GM04503 (cell line): ENCODE measurements at places on chromosomes 12 and 14.

DNA sequence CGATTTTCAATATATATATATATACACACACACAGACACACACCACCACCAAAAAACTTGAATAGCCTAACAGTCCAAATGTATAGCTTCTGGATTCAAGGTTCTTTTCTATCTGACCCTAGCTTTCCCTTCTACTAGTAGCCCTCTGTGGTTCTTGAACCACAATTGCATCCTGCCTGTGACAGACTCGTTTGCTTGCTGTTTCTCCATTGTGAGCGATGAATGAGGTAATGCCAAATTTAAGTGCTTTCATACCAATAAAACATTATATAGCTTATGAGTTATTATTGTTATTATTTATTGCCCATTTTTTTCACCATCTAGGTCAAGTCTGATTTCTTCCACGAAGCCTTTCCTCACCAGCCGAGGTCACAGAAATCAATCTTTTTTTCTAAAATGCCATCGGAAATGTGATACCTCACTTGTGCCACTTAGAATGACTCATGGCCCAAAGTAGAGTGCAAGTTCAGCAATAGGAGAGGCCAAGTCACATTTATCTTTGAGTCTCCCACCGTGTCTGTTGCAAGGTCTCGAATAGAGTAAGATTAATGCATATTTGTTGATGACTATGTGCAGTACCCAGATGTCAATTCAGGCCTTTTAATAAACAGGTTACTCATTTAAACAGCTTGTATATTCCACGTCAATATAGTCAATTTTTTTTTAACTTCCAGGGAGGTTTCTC lies 1015.8 kb upstream of the SEL1L start:
- no peak for DNase-seq

DNA sequence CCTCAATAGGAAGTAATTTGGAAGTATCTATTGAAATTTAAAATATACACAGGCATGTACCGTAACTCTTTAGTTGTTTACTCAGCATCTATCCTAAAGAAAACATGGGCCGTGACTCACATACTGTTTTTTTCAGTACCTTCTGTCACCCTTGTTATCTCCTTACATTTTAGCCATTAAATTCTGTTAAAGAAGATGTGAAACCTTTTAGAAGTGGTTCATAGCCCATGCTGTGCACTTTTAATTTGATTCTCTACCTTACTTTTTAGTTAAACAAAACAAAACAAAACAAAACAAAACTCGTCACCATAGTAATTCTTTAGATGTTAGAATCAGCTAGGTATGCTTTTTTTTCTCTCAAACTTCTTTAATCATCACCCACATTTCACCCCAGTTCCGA lies 494.4 kb upstream of the RGS6 start:
- DNase-seq, result no peak

- no peak for DNase-seq
Measured at GRCh38 chr12:26701604-26702215, 131.3 kb downstream of the ITPR2 start.

DNA sequence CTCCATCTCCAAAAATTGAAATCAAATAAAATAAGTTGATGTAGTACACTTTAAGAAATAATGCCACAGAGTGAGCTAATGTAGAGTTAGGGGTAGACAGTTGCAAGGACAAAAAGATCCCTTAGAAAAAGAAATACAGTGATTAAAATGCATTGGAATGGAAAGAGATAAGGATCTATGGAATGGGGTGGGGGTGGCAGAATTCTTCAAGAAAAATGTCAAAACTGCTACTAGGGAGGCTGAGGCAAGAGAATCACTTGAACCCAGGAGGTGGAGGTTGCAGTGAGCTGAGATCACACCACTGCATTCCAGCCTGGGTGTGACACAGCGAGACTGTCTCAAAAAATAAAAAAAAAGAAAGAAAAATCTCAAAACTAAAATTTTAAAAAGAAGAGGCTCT lies 6.5 kb downstream of the OLR1 start:
- DNase-seq, result no peak

DNA sequence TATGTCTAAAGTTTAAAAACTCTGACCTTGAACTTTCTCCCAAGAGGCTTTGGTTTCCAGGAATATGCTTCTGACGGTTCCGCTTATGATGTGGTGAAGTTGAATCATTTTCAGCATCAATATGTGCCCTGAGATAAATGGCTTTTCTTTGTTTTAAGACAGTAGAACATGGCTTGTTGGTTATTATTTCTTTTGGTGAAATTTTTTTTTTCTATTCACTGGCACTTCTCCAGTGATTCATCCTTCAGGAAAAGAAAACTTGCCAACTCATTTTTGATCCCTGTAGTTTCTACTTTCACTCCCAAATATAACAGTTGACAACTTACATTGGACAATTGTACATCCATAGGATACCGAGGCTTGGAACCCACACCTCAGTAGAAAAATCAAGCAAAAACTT lies 1301.2 kb upstream of the FLRT2 start:
- DNase-seq, result no peak

DNA sequence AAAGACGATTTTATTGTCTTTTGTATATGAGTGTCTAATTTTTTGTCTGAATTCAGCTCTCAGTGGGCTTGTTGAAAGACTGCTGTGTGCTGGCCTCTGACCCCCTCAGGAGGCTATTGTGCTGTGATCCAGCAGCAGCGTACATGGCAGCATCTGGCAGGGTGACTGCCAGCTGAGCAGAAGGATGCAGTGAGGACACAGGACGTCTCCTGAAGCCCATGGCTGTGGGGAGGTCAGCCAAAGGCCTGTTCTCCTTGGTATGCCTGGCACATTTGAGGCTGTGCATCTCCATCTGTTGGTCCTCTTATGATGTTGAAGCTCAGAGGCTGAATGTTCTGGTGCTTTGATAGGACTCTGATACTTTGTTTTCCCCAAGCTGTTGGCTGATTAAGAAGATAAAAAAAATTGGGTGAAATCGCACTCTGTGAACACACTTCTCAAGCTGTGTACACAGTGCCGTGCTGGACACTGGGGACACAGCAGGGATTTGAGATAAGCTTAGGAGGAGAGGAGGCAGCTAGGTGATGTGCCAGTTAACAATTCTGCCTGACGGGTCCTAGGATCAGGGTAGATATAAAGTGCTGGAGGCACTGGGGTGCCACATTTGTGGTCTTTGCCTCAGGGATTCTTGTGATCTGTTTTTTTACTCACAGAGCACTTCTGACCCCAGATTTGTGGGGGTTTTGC lies 37.5 kb downstream of the EID3 start:
- DNase-seq, result no peak

GRCh38 chr12:54160769-54161480 lies 27.9 kb downstream of the SMUG1 start:
- no peak for DNase-seq

DNA sequence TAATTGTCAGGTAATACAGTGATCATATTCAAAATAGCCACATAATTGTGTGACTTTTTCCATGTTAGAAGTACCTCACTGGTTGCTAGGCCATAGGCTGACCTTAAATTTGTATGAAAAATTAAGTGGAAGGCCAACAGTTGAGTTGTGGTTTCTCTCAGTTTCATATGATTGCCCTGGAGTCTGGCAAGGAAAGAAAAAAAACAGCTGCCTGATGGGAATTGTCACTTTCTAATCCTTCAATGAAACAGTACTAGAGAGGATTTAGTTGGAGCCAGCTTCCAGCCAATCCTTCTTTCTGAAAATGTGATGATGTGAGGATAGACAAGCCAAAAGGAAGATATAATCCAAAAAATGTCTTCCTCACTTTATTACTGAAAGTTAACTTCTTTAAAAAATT lies 113.6 kb downstream of the ALX1 start:
- DNase-seq, result no peak

- no peak for DNase-seq
Measured at GRCh38 chr14:72830786-72831594, 62.9 kb downstream of the DPF3 start.

DNA sequence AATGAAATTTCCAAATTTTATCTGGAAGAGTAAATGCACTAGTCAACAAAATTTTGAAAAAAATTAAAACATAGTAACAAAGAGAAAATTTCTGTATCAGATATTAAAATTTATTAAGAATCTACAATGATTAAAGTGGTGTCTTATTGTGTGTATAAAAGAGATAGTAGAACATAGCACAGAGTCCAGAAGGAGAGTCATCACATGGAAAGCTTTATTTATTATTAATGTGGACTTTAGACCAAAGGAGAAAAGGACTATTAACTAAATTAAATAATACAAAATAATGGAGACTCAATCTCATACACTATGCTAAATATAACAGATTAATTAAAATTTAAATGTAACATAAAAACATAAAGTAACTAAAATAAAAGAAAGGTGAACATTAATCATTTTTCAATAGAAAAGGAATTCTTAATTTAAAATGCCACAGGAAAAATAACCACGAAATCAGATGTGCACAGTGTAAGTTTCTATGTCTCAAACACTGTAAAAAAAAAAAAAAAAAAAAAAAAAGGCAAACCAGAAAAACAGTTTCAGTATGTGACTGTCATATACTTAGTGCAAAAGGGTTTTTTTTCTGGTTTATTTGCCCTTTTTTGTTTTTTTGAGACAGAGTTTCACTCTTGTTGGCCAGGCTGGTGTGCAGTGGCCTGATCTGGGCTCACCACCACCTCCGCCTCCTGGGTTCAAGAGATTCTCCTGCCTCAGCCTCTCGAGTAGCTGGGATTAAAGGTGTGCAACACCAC lies 95.4 kb downstream of the MYF5 start:
- no peak for DNase-seq

GRCh38 chr14:96805956-96806355 lies 8.8 kb downstream of the VRK1 start:
- DNase-seq, result no peak

DNA sequence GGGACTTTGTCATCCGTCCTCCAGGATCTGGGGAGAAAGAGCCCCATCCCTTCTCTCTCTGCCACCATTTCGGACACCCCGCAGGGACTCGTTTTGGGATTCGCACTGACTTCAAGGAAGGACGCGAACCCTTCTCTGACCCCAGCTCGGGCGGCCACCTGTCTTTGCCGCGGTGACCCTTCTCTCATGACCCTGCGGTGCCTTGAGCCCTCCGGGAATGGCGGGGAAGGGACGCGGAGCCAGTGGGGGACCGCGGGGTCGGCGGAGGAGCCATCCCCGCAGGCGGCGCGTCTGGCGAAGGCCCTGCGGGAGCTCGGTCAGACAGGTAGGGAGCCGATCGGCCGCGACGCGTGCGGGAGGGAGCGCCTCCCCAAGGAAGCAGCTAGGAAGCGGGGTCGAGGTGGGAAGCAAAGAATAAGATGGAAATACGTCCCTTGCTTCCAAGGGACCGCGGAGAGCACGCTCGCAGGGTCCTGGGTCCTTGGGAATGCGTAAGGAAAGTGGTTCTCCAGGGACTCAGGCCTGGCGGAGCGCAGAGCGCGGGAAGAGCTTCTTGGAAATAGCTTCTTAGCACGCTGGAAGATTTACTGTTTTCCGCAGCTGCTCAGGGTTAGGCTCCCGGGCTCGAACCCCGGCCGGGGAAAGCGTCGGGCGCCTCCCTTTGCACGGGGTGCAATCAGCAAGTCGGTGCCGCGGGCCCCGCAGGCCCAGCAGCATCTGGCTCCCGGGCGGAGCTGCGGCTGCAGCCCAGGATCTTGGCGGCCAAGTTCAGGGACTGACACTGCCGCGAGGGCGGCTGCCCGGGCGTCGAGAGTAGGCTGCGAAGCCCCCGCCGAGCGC lies 457 bp downstream of the SOCS2 start:
- no peak for DNase-seq

GRCh38 chr12:117141097-117141898 lies 42.1 kb upstream of the TESC start:
- DNase-seq, result no peak

- no peak for DNase-seq
Measured at GRCh38 chr14:90830931-90831701, 14.9 kb upstream of the TTC7B start.

GRCh38 chr12:95435355-95435754 lies 38.6 kb upstream of the METAP2 start:
- no peak for DNase-seq

GRCh38 chr12:39752482-39753137 lies 133.0 kb upstream of the ABCD2 start:
- DNase-seq, result no peak

- DNase-seq, result no peak
Measured at GRCh38 chr12:1670358-1671268, 20.3 kb upstream of the ADIPOR2 start.

GRCh38 chr12:115451151-115451779 lies 767.3 kb upstream of the TBX3 start:
- no peak for DNase-seq

GRCh38 chr12:62640910-62641448 lies 174.4 kb downstream of the MON2 start:
- no peak for DNase-seq

DNA sequence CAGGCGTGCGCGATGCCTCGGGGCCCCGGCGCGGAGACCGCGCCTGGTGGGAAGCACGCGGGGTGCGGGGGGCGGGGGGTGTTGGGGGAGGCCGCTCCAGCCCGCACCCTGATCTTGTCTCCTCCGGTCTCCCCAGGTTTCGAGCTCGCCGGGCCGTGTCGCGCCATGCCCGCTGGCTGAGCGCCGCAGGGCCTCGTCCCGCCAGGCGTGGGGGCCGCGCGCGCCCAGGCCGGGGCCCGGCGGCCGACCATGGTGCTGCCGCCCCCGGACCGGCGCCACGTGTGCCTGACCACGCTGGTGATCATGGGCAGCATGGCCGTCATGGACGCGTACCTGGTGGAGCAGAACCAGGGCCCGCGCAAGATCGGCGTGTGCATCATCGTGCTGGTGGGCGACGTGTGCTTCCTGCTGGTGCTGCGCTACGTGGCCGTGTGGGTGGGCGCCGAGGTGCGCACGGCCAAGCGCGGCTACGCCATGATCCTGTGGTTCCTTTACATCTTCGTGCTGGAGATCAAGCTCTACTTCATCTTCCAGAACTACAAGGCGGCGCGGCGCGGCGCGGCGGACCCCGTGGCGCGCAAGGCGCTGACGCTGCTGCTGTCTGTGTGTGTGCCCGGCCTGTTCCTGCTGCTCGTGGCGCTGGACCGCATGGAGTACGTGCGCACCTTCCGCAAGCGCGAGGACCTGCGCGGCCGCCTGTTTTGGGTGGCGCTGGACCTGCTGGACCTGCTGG lies 2.4 kb downstream of the TMEM121 start:
- no peak for DNase-seq

- DNase-seq, result no peak
Measured at GRCh38 chr12:62282057-62282774, 22.0 kb downstream of the USP15 start.

GRCh38 chr14:84090837-84091236 lies 1439.1 kb upstream of the FLRT2 start:
- no peak for DNase-seq

DNA sequence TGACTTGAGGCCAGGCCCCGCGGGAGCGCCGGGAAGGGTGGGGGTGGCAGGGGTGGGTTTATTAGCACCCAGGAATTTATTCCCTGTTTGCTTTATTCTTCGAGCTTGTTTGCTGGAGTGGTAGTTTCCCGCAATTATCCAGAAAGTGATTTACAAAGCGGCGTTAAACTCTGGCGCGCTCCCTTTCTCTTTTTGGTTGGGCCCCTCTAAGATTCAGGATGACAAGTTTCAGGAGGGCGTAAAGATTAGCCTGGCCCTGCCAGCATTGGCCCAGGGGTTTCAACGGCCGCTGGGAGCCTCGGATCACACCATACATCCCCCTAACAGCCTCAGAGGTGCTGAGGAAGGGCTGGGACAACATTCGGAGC lies 444 bp upstream of the NKX2-8 start:
- DNase-seq, result no peak

GRCh38 chr14:22657861-22658260 lies 13.7 kb upstream of the OR6J1 start:
- no peak for DNase-seq

- no peak for DNase-seq
Measured at GRCh38 chr12:43863770-43864366, 28.0 kb downstream of the TMEM117 start.

GRCh38 chr14:104705340-104706047 lies 16.1 kb downstream of the INF2 start:
- no peak for DNase-seq

- no peak for DNase-seq
Measured at GRCh38 chr12:700016-700415, 36.8 kb upstream of the NINJ2 start.
